Immature natural killer cell (primary cell): ENCODE measurements at places on chromosomes 11 and 22.

DNA sequence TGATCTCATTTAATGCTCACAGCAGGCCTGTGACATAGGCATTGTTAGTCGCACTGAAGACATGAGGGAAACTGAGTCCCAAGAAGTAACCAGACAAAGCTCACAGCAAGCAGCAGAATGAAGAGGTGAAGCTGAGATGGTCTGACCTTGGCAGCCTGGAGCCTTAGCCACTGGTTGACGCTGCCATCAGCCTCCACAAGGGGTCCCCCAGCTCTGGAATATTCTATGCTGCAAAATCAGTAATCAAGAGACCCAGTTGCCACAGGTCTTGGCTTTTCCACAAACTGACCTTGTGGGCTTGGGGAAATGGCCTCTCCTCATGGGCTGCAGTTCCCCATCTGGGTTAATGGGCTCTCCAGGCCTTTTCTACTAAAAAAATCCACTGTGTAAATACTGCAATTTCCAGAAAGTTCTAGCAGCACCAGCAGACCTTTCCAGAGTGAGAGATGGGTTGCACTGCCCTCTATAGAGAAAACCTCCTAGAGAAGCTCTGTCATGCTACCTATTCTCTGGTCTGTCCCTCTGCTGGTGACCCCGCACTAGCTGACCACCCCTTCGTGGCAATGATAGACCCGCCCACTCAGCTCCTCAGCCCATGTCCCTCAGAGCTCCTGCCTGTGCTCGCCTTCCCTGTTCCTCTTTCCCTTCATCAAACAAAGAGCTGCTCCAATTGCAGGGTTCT is 22.6 kb upstream of the ISX start:
- DNase-seq, result no peak
- H3K4me1 ChIP-seq, result no peaks in the 10 kb centered on the region
- no peak overlapping the region for H3K27ac ChIP-seq
- H3K36me3 ChIP-seq, result no peaks in the 10 kb centered on the region

GRCh38 chr11:62217191-62217748 is 8.8 kb downstream of the SCGB2A1 start:
- H3K4me1 ChIP-seq, result no peaks in the 10 kb centered on the region
- peaks cover 10% of the 10 kb centered on the region for H3K27me3 ChIP-seq
- DNase-seq, result no peak
- peaks cover 5% of the 10 kb centered on the region for H3K36me3 ChIP-seq

- no peak for DNase-seq
- H3K27me3 ChIP-seq, result peaks cover 36% of the 10 kb centered on the region
- peaks cover 85% of the 10 kb centered on the region for H3K4me1 ChIP-seq
These were observed 28.1 kb downstream of the ARAP1 start for GRCh38 chr11:72724021-72724551.

DNA sequence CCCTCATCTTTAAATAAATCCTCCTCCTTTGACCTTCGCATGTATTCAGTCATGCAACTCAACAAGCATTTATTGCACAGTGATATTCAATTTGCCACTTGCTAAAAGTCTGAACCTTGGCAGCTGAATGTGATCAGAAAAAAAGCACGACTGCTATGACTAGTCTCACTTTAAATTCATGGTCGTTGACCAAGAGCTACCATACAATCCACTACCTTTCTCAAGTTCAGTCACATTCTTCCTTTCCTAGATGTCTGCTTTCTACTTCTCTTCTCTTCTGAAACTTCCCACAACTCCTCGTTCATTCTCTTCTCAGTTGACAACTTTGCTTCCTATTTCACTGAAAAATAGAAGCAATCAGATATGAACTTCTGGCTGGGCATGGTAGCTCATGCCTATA is 2.0 kb upstream of the SAA1 start:
- no peak overlapping the region for H3K27ac ChIP-seq
- H3K4me3 ChIP-seq, result no peak overlapping the region
- no peaks in the 10 kb centered on the region for H3K4me1 ChIP-seq
- DNase-seq, result no peak

DNA sequence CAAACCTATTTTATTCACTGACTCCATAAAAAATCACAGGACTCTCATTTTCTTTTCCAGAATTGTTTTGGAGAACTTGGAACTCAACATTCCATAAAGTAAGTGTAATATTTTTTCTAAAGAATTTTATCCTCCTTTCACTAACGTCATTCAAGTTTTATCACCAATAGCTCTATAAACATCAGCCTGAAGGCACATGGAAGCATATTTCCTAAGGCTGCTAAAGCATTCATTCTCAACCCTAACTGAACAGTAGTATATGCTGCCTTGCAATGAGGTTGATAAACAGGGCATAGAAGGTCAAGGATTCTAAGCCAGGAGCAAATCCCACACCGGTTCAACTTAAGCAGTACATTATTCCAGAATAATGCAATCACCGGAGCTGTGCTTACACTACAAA is 273.9 kb downstream of the RAB38 start:
- DNase-seq, result no peak
- H3K27me3 ChIP-seq, result no peaks in the 10 kb centered on the region
- H3K27ac ChIP-seq, result no peak overlapping the region
- H3K36me3 ChIP-seq, result no peaks in the 10 kb centered on the region

- no peaks in the 10 kb centered on the region for H3K4me1 ChIP-seq
- H3K4me3 ChIP-seq, result no peak overlapping the region
- no peak overlapping the region for H3K27ac ChIP-seq
- no peaks in the 10 kb centered on the region for H3K36me3 ChIP-seq
- no peaks in the 10 kb centered on the region for H3K27me3 ChIP-seq
These were observed 1746.9 kb downstream of the LRRC4C start for GRCh38 chr11:39712581-39712980.

DNA sequence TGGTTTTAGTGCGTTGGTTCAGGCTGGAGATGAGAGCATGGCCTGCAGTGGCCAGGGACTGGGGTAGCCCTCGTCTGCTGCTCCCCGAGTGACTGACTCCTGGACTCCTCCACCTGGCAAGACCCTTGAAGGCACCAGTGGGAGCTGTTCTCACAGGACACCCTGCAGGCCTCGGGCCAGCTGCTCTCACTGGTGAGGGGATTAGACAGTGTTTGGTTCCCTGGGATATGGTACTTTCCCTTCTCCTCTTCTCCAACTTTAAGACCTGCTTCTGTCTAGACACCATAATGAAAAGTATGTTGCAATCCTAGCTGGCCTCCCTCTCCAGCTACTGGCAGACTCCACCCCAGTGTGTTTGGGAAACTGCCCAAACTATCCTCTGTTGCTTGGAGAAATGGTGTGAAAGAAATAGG is 168.8 kb upstream of the CADM1 start:
- H3K27me3 ChIP-seq, result peaks cover 2% of the 10 kb centered on the region
- no peaks in the 10 kb centered on the region for H3K4me1 ChIP-seq
- no peak overlapping the region for H3K4me3 ChIP-seq
- H3K36me3 ChIP-seq, result no peaks in the 10 kb centered on the region
- no peak overlapping the region for H3K27ac ChIP-seq

- H3K4me3 ChIP-seq, result peak overlapping the region; percentile 96
- peak overlapping the region; percentile 50 for H3K27ac ChIP-seq
- peaks cover 43% of the 10 kb centered on the region for H3K4me1 ChIP-seq
- DNase-seq, result no peak
- peaks cover 8% of the 10 kb centered on the region for H3K27me3 ChIP-seq
These were observed 720 bp downstream of the UFD1 start for GRCh38 chr22:19478045-19478900.

- DNase-seq, result no peak
- peaks cover 7% of the 10 kb centered on the region for H3K27me3 ChIP-seq
These were observed 57.2 kb upstream of the ALDH3B2 start for GRCh38 chr11:67731583-67731982.

DNA sequence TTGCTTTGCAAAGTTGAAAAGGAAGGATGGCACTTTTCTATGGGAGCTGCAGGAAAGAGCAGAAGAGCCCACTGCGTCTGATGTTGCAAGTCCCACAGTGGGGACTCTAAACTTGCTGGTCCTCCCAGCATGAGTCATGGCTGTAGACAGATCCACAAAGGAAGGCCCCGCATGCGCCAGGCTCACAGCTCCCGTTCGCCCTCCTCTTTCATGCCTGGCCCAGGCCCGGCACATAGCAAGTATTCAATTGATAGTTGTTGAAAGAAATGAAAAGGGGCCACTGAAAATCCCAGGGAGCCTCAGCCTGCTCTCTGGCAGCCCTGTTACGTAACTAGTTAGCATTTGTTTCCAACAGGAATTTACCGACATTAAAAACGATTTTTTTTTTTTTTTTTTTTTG is 18.9 kb downstream of the AP1B1 start:
- H3K36me3 ChIP-seq, result peaks cover 2% of the 10 kb centered on the region
- no peak overlapping the region for H3K4me3 ChIP-seq
- H3K4me1 ChIP-seq, result peaks cover 18% of the 10 kb centered on the region
- no peak for DNase-seq
- no peak overlapping the region for H3K27ac ChIP-seq

- no peaks in the 10 kb centered on the region for H3K4me1 ChIP-seq
- DNase-seq, result no peak
- no peak overlapping the region for H3K4me3 ChIP-seq
- H3K27ac ChIP-seq, result no peak overlapping the region
These were observed 68.4 kb downstream of the ZNF280B start for GRCh38 chr22:22440188-22440587.

DNA sequence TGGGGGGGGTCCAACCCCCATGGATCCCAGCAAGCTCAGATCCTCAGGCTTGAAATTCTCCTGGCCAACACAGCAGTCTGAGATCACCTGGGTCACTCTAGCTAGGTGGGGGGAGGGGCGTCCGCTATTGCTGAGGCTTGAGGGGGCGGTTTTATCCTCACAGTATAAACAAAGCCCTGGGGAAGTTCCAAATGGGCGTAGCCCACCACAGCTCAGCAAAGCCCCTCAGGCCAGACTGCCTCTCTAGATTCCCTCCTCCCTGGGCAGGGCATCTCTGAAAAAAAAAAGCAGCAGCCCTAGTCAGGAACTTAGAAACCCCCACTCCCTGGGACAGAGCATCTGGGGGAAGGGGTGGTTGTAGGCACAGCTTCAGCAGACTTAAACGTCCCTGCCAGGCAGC is 16.7 kb downstream of the TRPC6 start:
- no peaks in the 10 kb centered on the region for H3K36me3 ChIP-seq
- no peak for DNase-seq
- H3K27ac ChIP-seq, result no peak overlapping the region
- no peak overlapping the region for H3K4me3 ChIP-seq
- H3K27me3 ChIP-seq, result peaks cover 2% of the 10 kb centered on the region
- H3K4me1 ChIP-seq, result no peaks in the 10 kb centered on the region

DNA sequence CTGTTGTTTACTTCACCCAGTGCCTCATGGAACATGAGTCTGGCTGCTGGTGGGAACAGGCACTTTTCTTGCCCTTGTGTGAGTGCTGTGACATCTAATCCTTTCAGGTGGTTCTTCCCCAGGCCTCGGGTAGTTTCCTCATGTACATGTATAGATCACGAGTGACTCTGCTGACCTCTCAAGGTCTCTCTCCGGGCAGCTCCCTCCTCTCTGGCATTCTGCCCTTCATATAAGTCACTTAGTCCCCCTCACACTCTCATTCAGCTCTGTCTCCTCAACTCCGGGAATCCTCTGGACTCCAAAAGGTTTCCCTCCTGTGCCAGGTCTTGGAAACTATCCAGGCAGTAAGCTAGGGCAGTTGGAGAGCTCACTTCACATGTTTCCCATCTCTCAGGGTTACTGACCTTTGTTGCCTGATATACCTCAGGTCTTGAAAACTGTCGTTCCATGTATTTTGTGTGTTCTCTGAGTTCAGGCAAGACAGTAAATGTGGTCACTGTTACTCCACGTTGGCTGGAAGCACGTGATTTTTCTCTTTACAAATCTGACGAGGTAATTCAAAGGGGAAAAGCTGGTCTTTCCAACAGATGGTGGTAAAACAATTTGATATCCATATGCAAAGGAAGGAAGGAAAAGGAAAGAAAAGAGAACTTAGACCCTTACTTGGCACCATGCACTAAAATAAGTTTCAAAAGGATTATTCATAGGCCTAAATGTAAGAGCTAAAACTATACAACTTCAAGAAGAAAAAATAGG is 40.5 kb upstream of the PITPNB start:
- no peak for DNase-seq
- H3K27me3 ChIP-seq, result no peaks in the 10 kb centered on the region
- H3K27ac ChIP-seq, result peak overlapping the region; percentile 3
- no peaks in the 10 kb centered on the region for H3K4me1 ChIP-seq

- H3K27ac ChIP-seq, result no peak overlapping the region
- peaks cover 30% of the 10 kb centered on the region for H3K4me1 ChIP-seq
- DNase-seq, result no peak
- H3K27me3 ChIP-seq, result peaks cover 36% of the 10 kb centered on the region
- no peaks in the 10 kb centered on the region for H3K36me3 ChIP-seq
These were observed 1.9 kb downstream of the LRP4 start for GRCh38 chr11:46916286-46917108.

- H3K4me1 ChIP-seq, result peaks cover 6% of the 10 kb centered on the region
- H3K27ac ChIP-seq, result no peak overlapping the region
- H3K4me3 ChIP-seq, result no peak overlapping the region
- peaks cover 1% of the 10 kb centered on the region for H3K27me3 ChIP-seq
- H3K36me3 ChIP-seq, result no peaks in the 10 kb centered on the region
- DNase-seq, result no peak
These were observed 10.9 kb downstream of the NCF4 start for GRCh38 chr22:36871669-36872081.

GRCh38 chr22:49740242-49740641 is 87.4 kb downstream of the BRD1 start:
- H3K36me3 ChIP-seq, result no peaks in the 10 kb centered on the region
- no peaks in the 10 kb centered on the region for H3K4me1 ChIP-seq
- no peak for DNase-seq
- H3K4me3 ChIP-seq, result no peak overlapping the region
- peaks cover 18% of the 10 kb centered on the region for H3K27me3 ChIP-seq

DNA sequence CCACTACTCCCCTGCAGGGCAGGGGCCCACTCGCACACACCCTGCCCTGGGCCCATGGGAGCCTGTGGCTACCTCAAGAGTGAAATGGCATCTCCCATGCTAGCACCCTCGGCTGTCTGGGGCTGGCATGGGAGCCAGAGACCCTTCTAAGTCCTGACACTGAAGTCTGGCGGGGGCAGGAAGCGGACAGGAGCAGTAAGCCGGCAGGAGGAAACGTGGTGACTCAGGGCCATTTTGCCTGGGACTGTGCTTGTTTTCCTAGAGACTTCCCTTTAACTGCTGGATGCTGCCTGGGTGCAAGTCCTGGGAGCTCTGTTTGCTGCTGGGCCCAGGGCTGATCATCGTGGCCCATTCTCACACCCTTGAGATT is 16.8 kb downstream of the RELT start:
- peaks cover 43% of the 10 kb centered on the region for H3K27me3 ChIP-seq
- H3K4me1 ChIP-seq, result peaks cover 5% of the 10 kb centered on the region
- no peaks in the 10 kb centered on the region for H3K36me3 ChIP-seq
- H3K4me3 ChIP-seq, result no peak overlapping the region
- H3K27ac ChIP-seq, result no peak overlapping the region

DNA sequence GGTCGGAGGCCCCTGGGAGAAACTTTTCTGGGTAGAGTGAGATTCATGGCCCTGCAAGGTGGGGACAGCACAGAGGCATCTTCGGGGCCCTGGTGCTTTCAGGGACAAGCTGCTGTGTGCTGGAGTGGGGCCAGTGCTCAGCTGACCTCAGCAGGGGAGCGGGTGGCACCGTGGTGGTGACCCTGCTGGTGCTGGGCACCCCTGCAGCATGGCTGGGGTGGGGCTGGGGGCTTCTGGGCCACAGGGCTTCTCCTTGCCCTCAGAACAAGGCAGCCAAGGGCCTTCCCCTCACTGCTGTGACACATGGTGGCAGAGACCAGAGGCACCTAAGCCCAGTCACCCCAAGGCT is 24.9 kb upstream of the GNB1L start:
- H3K27ac ChIP-seq, result no peak overlapping the region
- H3K27me3 ChIP-seq, result no peaks in the 10 kb centered on the region
- DNase-seq, result no peak
